ENCODE measurements at places on chromosomes 5 and 9.

DNA sequence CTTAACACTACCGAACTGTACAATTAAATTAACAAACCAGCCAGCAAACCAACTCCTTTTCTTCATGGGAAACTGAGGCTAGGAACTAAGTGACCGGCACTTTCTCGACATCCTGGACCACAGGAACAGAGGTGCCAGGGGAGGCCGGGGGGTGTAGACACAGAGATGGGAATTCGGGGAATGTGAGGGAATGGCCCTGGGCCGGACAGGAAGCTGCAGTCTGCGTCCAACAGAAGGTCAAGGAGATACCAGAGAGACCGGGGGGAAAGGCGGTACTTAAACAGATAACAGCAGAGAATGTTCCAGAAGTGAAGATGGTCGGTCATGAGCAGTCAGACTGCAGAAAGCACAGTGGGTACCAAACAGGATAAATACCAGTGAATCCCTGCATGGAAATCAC lies 40.3 kb downstream of the DBH start:
- DNase-seq: no peak

DNA sequence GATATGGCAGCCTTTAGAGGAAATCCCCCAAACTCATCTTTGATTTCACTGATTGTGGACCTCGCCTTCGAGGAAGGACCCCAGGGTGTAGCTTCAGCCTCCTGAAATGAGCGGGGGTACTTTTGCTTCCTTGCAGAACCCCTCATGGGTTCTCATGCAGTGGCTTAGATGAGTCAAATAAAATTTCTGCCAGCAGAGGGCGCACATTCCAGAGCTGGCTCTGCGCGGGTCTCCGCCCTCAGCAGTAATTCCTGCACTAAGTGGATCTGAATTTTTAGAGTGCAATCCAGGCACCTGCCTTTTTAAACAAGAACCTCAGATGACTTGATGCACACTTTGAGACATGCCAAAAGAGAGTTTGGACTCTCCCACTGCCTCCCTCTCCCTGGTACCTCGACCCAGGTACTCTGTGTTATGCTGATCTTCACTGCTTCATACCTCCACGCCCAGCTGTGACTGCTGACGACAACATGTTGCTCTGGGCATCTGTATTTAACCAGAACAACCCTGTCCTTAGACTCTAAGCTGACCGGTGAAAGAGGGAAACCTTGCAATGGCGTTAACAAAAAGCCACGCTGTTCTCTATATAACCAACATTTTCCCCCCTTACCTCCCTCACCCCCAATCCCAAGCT lies 7.3 kb downstream of the EGFLAM start:
- peak; percentile 45 for DNase-seq

DNA sequence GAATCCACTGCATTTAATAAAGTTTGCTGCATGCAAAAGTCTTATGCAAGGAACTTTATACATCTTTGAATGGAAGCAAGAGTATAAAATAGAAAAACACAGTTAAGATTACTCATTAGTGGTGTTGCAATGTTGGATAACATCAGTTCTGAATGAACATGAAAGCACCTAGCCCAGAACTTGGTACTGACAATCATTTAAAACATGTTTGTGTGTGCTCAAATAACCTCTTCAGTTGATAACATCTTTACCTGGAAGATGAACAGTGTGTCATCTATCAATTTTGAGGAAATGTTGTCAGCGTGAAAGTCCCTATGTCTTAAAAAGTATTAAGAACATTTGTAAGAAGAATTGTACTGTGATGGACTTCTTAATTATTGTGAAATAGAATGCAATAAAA lies 370.4 kb upstream of the GRAMD2B start:
- DNase-seq: no peak

DNA sequence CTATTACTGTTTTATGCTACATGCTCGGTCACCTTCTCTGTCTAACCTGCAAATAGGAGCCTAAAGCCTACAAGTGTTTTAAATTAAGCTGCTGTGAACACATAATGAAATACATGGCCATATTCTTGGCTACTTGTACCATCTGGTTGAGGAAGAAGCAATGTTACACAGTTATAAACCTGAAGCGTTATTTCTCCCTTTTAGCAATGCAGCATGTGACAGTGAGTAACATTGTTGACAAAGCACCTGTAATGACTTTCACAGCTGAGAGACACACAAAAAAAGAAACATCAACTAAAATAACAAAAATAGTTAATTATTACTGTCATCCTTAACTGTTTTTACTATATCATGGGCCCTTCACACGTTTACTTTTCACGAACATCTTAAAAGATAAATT lies 146.9 kb downstream of the RORB start:
- no peak for DNase-seq

- no peak for DNase-seq
Measured at GRCh38 chr5:179260324-179261070, 84.8 kb downstream of the ADAMTS2 start.

DNA sequence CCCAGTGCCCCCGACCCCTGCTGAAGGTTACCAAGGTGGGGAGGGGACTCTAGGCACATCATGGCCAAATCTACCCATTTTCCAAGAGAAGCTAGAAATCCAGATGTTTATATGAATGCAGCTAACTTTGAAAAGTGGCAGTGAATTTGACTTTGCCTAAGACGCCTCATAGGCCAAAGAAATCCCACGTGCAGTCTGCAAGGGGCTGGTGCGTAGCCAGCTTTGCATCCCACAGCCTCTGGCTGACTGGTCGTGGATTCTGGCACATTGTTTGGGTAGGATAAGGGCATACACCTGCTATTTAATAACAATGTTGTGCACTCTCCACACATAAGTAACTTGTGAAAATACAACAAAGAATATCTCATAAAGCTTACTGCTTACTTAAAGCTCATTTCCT lies 3.5 kb upstream of the GADD45G start:
- DNase-seq: no peak
